ENCODE measurements at places on chromosomes 5 and 9.

GRCh38 chr5:28580616-28581015 is 1542.2 kb upstream of the CDH9 start:
- DNase-seq: no peak

- DNase-seq: no peak
These were observed 15.6 kb downstream of the FAM219A start for GRCh38 chr9:34442770-34443169.

GRCh38 chr9:125594223-125594610 is 112.8 kb downstream of the MAPKAP1 start:
- no peak for DNase-seq

- no peak for DNase-seq
These were observed 1.5 kb downstream of the NKX2-5 start for GRCh38 chr5:173233347-173234128.

GRCh38 chr9:131274674-131275331 is 1.5 kb downstream of the FAM78A start:
- DNase-seq: no peak

- no peak for DNase-seq
These were observed 521.2 kb downstream of the IRX1 start for GRCh38 chr5:4116834-4117233.

- DNase-seq: no peak
These were observed 42.3 kb upstream of the ZSWIM6 start for GRCh38 chr5:61289669-61290306.

DNA sequence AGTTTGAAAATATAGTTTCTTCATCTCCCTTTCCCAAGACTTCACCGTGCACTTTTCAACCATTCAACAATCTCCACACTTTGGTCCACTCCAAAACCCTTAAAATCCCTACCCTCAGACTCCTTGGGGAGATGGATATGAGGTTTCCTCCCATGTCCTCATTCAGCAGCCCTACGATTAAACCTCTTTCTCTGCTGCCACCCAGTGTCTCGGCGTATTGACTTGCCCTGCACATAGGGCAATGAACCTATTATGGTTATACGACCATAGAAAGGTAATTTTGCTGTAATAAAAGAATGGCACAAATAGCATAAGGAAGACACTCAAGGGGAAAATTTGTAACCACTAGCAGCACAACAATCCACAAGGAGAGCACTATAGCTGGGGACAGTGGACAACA is 803.5 kb downstream of the TLE1 start:
- DNase-seq: peak; percentile 1

DNA sequence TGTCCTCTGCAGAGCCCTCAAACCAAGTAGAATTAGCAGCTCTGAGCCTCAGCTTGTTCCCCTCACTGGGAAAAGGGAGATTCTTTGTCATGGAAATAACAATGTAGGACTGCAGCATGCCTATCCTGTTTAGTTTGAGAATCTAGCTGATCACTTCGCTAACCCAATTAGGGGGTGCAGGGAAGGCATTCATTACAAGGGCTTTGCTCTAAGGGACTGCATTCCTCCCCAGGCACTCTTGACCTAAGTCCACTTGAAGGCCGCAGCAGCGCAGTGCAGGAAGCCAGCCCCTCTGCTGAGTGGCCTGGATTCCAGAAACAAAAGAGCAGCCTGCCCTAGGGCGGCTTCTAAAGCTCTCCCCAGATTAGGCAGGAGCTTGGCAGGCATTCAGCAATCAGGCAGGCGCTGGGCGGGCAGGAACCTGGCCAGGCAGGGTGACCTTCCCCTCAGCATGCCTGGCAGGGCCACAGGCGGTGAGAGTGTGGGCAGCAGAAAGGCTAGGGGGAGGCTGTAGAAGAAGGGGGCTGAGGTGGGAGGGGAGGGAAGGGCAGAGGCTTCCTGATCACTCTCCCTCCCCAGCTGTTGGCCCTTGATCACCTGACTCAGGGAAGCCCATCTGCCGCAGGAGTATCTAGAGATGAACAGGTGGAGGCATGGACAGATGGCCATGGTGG is 24.8 kb downstream of the CCNJL start:
- no peak for DNase-seq

GRCh38 chr5:56817263-56818014 is 2.1 kb downstream of the MAP3K1 start:
- DNase-seq: no peak

DNA sequence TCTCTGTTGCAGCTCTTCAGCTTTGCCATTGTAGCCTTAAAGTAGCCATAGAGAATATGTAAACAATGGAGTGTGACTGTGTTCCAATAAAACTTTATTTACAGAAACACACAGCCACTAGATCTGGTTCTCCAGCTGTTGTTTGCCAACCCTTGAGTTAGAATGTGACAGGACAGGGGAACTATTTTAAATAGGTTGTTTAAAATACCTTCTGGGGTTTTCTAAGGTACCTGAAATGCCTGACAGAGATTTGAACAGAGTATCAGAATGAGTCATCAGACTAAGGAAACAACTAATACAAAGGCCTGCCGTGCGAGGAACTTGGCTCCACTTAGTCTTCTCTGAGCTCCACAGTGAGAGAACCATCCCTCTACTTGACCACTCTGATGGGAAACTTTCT is 85.4 kb downstream of the HSD17B4 start:
- DNase-seq: no peak

All from HL-60 (cell line).